ENCODE measurements at places on chromosomes 3 and 15.
A peak's percentile ranks its signal among the peaks of the same experiment; 100 is the strongest.

GRCh38 chr15:92611995-92612745, 43.4 kb downstream of the FAM174B start:
- DNase-seq: no peak

DNA sequence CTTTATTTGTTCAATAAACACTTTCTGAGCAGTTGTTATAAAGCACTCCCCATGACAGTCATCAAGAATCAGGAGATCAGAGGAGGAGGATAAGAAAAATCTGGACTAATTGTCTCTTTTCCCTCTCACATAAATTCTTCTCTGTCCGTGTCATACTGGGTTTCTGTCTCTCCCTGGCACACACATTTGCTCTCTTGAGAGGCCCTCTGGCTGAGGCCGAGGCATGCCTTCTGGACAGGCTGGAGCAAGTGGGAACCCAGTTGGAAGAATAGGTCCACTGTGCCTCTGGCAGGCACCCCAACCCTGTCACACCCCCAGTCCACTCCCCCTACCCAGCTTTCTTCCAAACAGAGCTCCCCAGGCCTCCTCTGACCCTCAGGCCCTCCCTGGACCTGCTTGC, 315.8 kb downstream of the UACA start:
- no peak for DNase-seq

GRCh38 chr15:41523097-41523496, 9.5 kb upstream of the LTK start:
- DNase-seq: no peak

- DNase-seq: no peak
Measured at GRCh38 chr3:174498638-174499037, 360.5 kb upstream of the NAALADL2 start.

GRCh38 chr3:191425322-191425734, 35.6 kb upstream of the PYDC2 start:
- DNase-seq: no peak

DNA sequence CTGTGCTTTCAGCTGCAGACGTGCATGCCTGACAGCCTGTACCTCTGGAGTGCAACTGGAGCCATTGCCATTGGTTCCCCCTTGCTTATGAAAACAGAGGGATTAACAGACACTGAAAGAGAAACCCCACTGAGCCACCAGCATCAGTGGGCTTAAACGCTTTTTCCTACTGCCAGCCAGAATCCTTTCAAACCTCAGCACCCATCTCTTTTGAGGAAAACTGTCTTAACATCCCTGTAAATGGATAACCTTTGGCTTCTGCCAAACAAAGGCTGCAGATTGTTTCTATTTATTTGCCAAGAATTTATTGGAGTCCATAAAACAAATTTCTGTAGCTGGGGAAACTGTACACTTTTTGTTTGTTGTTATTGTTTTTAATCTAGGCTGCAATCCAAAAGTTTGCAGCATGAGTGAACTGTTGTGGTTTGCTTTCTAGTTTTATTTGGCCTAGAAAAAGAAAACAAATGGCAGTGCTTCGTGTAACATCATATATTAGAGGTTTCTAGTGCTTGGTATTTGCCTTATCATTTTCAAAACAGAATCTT, 369.2 kb upstream of the IL12A start:
- DNase-seq: no peak

GRCh38 chr3:82128271-82128670, 366.8 kb upstream of the GBE1 start:
- no peak for DNase-seq

GRCh38 chr15:79640206-79640605, 208.1 kb downstream of the MINAR1 start:
- peak; percentile 16 for DNase-seq

GRCh38 chr15:33860754-33861153, 107.5 kb upstream of the CHRM5 start:
- DNase-seq: no peak

- DNase-seq: no peak
Measured at GRCh38 chr15:52180196-52180835, 10.9 kb downstream of the GNB5 start.

DNA sequence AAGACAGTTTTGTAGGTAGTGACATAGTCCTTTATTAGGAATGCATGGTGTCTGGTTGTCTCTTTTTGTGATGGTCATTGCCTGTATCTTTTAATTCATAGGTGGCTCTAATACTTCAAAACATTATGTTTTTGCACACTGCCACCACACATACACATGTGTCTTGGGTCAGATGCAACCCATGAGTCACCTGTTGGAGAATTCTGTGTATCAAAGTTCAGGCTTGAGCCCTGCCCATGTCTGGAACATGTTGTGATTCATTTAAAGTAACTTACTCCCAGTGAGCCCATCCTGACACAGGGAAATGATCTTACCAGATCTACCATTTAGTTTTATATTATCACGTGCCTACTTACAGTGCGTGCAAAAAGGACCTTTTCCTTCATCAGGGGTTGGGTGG, 142.7 kb downstream of the GHSR start:
- no peak for DNase-seq

- no peak for DNase-seq
Measured at GRCh38 chr15:61047783-61048182, 181.3 kb downstream of the RORA start.

DNA sequence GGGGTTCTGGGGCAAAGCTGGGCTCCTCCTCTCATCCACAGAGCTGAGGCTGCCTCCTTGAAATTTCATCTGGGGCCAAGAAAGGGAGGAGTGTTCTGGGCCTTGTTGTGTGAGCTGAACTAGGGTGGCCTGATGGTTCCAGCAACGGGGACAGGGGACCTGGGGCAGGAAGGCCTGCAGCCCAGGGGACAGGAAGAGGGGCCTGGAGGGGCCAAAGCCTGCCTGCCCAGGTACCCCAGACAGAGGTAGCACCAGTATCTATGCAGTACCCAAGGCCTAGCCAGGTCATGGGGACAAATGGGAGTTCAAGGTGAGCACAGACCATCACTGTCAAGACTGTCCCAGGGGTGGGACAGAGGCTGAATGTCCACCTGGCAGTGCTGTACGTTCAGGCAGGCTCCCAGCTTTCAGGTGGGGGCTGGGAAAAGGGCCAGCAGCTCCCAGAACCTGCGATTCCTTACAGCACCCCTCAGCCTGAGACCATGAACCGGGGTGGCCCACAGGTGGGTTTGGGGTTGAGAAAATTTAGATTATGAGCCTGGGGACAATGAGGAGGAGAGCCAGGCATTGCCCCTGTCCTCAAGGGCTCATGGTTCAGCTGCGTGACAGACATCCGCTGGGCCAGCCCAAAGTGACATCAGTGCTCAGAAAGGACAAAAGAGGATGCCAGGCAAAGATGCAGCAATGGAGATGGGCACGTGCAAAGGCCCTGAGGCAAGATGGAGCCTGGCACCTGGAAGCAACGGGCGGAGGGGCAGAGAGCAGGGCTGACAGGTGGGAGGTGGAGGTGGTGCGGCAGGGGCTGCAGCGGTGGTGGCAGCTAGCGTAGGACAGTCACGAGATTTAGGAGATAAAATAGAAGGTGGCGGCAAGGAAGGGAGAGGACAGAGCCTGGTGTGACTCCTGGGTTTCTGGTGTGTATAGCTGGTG, 28.0 kb downstream of the PSTPIP1 start:
- no peak for DNase-seq

DNA sequence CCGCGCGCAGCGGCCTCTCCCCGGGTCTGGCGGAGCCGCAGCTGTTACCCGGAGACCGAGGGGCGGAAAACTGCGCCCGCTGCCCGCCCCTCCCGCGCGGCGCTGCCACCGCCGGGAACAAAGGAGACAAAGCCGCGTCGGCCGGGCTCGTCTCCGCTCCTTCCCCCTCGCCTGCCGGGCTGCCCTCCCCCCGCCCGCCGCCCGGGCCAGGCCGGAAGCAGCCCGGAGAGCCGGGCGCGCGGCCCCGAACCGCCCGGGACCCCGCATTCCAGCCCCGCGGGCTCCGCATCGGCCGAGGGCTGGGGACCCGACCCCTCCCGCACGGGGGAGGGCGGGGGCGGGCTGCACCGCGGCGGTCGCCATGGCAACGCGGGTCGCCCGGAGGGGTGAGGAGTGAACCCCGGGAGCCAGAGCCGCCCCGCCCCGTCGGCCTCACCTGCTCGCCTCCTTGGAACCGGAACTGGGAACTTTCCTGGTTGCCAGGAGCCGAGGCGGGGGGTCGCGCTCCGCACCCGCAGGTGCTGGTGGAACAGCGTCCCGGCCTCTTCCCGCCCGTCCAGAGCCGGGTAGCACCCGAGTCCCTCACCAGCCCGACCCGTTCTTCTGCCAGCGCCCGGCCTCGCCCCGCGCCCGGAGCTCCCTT, 448 bp downstream of the PLXNB1 start:
- peak; percentile 33 for DNase-seq

DNA sequence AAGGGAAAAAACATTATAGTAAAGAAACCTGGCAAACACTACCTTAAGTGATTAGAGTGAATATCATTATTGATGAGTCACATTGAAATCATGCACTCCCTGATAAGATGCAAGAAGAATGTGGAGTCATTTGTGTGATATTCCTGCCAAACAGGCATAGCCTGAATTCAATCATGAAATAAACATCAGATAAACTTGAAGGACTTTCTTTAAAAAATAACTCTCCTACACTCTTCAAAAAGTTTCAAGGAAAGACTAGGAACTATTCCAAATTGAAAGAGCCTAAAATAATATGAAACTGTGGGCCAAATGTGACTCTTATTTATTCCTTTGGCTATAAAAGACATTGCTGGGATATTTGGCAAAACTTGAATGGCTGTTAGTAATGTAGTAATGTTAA, 625.7 kb upstream of the LMCD1 start:
- no peak for DNase-seq

- DNase-seq: peak; percentile 68
Measured at GRCh38 chr3:114179575-114179974, 723 bp upstream of the DRD3 start.

- no peak for DNase-seq
Measured at GRCh38 chr3:103319912-103320311, 885.1 kb downstream of the ZPLD1 start.

DNA sequence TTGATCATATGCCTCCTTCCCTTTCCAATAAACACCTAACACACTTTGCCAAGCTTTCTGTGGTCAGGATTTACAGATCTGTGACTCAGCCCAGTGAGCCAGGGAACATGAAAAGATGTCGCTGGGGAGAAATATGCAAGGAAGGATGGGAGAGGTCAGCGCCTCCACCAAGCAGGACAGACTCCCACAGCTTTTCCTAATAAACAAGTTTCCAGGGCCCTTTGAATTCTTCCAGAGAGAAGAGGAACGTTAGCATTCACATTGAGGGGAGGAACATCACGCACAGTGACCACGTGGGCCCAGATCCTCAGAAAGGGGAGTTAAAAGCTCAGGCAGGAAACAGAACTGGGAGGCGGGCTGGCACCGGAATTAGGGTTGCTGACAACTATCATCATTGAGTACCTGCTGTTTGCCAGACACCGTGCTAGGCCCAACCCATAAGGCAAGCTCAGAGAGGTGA, 33.3 kb upstream of the MRPS22 start:
- DNase-seq: no peak

DNA sequence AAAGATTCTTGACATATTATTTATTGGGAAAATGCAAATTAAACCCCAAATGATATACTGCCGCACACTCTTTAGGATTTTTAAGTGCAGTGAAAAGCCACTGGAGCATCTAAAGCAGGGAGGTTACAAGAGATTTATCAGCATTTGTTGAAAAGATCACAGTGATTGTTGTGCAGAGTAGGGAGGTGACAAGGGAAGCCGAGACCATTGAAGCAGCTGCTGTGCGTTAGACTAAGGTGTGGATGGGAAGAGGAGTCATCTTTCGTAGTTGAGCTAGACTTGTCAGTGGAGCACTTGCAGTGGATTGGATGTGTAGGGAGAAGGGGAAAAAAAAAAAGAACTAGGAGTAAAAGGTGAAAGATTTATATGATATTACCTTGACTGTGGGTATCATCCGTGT, 854.6 kb downstream of the NTRK3 start:
- no peak for DNase-seq

GRCh38 chr3:154180836-154181691, 59.9 kb downstream of the ARHGEF26 start:
- no peak for DNase-seq

DNA sequence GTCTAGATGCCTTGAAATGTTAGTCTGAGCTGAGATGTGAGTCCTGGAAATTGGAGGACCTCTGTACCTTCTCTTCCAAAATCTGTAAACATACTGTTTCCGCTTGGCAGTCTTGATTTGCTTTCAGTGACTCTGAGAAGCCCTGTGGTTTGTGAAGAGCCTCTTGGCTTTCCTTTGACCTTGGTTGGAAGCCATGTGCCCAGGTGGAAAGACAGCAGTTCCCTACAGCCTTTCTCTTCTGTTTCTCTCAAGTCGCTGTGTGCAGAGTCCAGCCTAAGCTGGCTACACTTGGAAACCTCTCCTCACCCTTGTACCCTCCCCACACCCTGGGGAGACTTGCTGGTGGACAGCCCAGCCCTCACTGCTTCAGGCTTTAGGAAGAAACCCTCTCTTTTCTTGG, 129.8 kb upstream of the CTDSPL start:
- DNase-seq: peak; percentile 43

GRCh38 chr3:194885766-194886165, 200.1 kb downstream of the FAM43A start:
- DNase-seq: no peak

GRCh38 chr3:25386686-25387255, 41.3 kb upstream of the RARB start:
- DNase-seq: no peak

DNA sequence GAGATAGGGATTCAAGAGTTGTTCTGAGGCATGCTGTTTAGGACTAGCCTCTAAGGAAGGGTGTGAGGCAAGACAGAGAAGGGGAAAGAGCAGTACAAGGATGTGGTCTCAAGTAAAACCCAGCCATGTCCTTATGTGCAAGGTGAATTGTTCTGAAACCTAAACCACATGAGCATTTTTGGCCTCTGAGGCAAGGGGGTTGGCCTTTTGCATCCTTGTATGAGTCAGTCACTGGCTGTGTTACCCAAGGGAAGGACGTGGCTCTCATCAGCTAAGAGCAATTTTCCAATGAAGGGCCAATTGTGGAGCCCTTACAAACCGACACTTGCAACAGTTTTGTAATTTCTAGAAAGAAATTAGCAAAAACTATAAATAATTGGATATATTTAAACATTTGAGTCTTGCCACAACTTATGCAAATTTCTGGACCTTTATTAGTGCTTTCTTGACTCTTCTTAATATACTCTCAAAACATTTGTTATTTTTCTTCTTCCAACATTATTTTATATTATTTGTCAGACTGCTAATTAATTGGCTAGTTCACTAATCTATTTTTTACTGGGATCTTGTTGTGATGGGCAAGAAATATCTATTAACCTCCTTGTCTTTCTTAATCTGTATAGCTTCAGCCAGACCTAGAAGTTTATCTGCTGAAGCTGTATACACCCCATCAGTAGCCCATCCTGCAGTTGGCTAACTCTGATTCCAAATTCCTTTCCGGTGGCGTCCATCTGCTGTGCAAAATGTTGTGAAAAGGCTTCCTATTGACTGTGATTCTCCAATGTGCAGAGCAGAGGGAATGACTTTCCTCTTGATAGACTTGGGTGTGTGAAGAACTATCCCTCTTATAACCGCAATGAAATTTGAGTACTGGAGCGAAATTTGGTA, 97.7 kb upstream of the P2RY1 start:
- no peak for DNase-seq

- DNase-seq: no peak
Measured at GRCh38 chr15:75030023-75030413, 6.6 kb downstream of the PPCDC start.
